ENCODE measurements at places on chromosomes 16 and 17.

- DNase-seq, result no peak
These were observed 91.8 kb downstream of the YPEL2 start for GRCh38 chr17:59423137-59423724.

DNA sequence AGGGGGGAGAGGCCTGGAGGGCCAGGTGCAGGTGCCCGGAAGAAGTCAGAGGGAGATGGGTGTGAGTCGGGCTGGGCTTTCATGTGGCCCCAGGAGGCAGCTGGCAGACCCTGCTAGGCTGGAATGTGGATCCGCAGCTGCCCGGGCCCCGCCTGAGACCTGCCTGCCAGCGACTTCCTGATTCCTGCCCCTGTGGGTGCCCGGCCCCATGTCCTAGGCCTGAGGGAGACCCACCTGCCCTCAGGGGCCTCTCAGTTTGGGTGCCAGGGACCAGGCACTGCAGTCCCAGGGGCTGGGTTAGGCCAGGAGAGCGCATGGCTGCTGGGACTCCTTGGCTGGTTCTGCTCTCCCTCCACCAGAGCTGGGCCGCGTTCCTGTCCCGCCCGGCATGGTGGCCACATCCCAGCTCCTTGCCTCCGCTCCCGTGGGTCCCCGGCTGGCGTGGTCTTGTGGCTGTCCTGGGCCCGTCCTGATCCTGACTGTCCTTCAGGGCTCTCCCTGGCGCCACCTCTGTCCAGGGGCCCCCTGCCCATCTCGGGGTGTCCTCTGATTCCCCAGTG, 22.1 kb upstream of the SPNS2 start:
- DNase-seq, result no peak

DNA sequence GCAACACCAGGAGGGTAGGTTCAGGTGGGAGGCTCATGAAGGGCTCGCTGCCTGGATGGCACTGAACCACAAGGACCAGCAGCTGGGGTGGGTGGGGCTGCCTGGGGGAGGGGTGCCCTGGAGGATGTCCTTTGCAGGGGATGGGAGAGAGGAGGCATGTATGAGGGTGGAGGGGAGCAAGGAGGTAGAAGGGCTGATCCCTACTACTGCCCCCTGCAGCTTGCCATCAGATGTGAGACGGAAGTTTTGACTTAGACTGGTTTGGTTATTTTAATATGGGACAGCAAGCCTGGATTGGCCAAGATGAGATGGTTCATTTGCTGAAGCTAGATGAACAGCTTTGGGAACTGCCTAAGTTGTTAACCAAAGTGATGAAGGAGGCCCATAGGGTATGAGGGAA, 115.9 kb downstream of the SEC14L1 start:
- no peak for DNase-seq

- no peak for DNase-seq
These were observed 26.9 kb upstream of the ZNF750 start for GRCh38 chr17:82866590-82867191.

GRCh38 chr17:44360826-44361225, 2.8 kb downstream of the FAM171A2 start:
- no peak for DNase-seq

GRCh38 chr17:19336938-19337711, 25.4 kb downstream of the B9D1 start:
- no peak for DNase-seq

DNA sequence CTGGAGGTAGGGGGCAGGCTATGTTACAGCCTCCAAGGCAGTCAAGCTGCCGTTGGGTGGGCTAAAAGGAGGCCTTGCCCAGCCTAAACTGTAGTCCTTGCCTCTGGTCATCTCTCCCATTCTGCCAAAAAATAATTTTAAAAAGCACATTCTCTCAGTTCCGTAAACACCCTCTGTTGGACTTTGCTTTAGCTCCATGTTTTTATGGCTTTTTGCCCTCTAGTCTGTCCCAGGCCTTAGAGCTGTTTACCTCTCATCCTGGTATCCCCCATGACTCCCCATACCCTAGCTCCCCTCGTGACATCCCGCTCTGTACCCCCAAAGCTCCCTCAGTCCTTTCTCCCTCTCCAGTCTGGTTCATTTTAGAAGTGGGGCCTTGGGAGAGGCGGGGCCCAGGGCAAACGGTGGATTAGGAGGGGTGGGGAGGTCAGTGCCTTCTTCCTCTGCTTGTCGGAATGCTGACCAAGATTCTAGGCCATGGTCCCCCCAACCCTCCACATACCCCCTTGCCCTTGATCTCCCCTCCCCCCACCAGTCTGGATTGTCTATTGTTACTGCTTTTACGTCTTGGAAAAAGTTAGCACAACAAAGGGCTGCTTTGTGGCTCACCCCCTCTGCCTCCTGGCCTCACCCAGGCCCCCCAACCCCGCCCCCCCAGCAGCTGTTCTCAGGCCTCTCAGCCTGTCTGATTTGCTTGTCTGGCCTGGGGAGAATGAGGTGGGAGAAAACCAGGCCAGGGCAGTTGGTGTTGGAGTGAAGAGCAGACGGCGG, 18.4 kb downstream of the GJD3 start:
- DNase-seq, result no peak

- DNase-seq, result peak; percentile 28
These were observed 1.2 kb upstream of the WIPI1 start for GRCh38 chr17:68458260-68459036.

DNA sequence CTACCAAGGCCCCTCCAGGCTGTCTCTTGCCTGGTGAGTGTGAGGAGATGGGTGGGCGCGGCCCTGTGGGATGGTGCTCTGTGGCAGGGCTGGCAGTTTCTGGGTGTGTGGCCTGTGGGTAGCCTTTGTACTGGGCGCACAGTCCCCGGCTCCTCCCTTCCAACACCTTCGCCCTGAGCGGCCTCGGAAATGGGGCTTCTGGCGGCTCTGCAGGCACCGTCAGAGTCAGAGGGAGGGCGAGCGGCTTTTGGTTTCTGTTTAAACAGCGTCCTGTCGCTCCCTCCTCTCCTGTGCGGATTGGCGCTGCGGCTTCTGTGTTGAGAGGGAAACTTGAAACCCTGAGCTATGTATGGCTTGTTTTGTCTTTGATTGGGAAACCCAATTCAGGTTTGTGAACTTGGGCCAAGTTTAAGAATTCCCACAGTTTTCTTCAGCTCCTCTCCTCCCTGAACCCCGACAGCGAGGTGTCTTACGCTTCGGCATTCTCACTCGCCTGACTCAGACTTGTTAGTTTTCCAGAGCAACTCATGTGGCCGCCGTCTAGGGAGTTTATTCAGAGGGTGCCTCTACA, 8.3 kb upstream of the ZNF750 start:
- DNase-seq, result no peak

- no peak for DNase-seq
These were observed 334.3 kb upstream of the TBX2 start for GRCh38 chr17:61065263-61065773.

GRCh38 chr17:36501963-36502362, 15.5 kb downstream of the ZNHIT3 start:
- DNase-seq, result no peak

GRCh38 chr17:3740611-3741073, 16.9 kb downstream of the HASPIN start:
- DNase-seq, result peak; percentile 77

DNA sequence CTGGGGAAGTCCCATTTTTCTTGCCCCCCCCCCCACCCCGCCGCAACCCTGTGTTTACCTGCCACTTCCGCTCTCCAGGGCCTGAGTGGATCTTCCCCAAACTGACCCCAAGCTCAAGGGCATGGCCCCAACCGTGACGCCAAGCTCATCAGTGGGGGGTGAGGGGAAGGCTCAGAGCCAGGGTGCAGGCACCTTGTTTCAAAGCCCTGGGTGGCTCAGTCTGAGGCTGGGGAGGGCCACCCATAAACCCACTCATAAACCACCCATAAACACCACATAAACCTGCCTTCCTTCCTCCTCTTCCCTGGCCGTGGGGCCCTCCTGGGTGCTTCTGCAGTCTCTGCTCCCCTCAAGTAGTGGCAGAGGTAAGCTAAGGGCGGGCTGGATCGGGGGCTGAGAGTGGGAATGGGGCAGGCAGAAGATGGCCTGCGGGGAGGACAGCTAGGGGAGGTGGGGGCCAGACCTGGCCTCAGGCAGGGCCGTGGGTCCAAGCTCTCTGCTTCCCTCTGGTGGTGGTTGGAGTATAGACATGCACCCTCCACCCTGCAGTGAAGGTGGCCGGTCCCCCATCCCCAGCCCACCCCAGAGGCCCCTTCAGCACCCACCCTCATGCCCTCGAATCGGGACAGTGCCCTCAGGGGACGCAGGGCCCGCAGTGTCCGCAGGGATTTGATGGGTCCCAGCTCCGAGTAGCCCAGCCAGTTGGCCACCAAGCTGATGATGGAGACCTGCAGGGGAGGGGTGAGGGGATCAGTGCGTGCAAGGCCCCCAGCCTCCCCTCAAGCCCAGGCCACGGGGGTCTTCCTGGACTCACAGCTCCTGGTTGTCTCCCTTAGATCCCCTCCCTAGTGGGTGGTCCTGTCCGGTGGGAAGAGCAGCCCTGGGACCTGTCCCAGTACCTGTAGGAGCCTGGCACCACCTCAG, 14.6 kb upstream of the CD79B start:
- DNase-seq, result peak; percentile 84

GRCh38 chr17:77432034-77432661, 291.4 kb downstream of the SEC14L1 start:
- DNase-seq, result no peak

- no peak for DNase-seq
These were observed 57.0 kb downstream of the RAI1 start for GRCh38 chr17:17737961-17738894.

DNA sequence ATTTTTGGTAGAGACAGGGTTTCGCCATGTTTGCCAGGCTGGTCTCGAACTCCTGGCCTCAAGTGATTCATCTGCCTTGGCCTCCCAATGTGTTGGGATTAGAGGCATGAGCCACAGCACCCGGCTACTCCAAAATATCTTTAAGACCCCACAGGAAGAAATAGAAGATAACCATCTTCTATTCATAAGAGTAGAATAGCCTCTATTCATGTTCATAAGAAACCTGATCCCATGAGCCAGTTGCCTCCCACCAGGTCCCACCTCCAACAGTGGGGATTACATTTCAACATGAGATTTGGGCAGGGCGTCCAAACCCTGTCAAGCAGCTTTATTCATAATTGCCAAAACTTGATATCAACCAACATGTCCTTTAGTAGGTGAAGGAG, 13.9 kb upstream of the TMC7 start:
- no peak for DNase-seq

GRCh38 chr17:55743103-55743679, 7.7 kb upstream of the PCTP start:
- no peak for DNase-seq

DNA sequence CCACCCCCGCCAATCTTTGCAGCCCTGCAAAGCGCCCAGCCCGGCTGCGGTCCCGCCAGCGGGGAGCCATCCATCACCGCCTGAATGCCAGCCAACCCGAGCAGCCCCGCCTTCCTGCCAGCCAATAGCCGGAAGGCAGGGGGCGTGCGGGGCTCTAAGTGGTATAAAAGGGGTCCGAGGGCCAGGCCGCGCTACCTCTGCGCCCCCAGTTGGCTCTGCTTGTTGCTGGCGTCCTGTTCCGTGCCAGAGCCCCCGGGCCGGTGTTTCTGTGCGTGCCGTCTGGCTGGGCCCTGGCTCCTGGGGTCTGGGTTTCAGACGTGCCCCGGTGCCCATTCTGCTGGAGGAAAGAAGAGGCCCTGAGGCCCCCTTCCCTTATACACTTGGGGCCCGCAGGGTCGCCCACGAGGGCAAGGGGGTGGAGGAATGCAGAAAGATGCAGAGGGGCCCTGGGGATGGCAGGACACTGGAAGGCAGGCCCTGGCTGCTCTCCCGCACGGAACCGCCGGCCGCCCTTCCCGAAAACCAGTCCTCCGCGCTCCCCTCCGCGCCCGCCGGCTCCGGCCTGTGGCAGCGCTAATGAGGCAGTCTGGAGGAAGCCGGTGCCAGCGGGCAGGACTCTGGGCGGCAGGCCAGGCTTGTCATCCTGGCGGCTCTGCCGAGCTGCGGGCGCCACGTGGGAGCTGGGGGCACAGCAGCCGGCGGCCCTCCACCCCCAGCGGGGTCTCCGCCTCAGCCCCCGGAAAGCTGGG, 14.0 kb downstream of the COPZ2 start:
- DNase-seq, result peak; percentile 74

DNA sequence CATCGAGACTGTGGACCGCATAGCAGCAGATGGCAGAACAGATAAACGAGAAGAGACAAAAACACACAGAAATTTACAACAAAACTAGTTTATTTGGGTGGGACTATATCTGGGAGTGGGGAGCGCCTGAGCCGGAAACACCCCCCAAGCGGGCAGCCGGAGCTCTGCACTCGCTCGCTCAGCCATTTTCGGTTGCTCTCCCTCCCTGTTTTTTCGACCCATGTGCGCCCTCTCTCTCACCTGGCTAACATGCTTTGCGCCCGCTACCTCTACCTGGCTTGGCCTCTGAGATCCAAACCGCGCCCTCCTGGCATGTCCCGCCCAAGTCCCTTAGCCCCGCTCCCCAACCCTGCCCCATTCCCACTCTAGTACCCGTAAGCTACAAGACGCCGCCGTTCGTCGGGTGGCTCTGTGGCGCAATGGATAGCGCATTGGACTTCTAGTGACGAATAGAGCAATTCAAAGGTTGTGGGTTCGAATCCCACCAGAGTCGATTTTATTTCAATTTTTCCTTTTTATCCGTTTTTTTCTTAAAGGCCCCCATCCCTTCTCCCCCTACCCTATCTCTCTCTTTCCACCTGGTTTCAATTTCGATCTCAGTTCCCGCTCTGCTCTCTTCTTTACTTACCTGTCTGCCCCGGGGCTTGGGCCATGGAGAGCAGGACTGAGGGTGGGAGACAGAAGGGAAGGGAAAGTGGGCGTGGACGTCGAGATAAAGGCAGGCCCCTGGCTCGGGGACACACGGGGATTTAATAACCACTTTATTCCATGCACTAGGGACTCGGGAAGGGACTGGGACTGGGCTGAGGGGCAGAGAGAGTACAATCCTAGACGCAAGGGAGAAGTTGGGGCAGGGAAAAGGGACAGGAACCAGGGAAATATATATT, 2.4 kb upstream of the ALOXE3 start:
- peak; percentile 97 for DNase-seq

- DNase-seq, result no peak
These were observed 7.3 kb downstream of the CACNA1H start for GRCh38 chr16:1159973-1160772.

DNA sequence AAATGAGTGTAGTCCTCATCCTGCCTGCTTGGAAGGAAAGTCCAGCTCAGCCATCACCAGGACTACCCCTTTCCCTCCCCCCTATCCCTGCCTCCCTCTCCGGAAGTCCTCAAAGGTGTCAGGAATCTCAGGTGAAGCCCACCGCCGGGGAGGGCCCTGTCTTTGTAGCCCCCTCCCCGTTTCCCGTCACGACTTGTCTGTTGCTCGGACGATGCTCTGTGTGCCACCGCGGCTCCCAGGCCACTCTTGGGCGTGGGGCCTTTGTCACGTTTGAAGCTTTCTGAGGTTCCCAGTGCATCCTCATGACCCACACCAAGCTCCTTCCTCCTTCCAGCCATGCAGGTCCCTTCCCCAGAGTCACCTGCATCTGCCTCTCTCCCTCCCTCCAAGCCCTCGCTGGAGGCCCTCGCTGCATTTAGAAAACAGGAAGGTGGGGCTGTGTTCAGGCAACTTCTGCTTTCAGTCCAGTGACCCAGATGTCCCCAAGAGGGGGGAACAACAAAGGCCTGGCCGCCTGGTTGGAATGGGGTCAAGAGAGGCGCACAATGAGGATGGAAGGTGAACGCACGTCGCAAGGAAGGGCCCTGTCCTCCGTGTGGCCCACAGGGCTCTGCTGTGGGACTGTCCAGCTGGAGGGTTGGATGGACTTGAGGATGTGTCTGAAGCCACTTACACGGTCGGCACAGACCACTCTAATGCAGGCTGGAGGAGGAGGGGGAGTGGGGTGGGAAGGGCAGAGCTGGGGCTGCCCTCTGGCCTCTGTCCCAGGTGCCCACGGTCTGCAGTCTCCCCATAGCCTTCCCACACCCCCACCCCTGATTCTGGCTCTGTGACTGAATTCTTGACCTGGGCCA, 59.9 kb downstream of the OR1D5 start:
- no peak for DNase-seq

GRCh38 chr17:7436556-7437368, 1.5 kb downstream of the TMEM102 start:
- peak; percentile 90 for DNase-seq

All from activated CD8-positive, alpha-beta memory T cell treated with anti-CD3 and anti-CD28 coated beads for 24 hours (primary cell).